ENCODE measurements at places on chromosomes 4 and X.
A peak's percentile ranks its signal among the peaks of the same experiment; 100 is the strongest.

- DNase-seq = peak; percentile 81
These were observed 186.0 kb upstream of the FAM241A start for GRCh38 chr4:111959222-111959621.

GRCh38 chr4:155377276-155377675 lies 511 bp upstream of the MAP9 start:
- DNase-seq = peak; percentile 6

DNA sequence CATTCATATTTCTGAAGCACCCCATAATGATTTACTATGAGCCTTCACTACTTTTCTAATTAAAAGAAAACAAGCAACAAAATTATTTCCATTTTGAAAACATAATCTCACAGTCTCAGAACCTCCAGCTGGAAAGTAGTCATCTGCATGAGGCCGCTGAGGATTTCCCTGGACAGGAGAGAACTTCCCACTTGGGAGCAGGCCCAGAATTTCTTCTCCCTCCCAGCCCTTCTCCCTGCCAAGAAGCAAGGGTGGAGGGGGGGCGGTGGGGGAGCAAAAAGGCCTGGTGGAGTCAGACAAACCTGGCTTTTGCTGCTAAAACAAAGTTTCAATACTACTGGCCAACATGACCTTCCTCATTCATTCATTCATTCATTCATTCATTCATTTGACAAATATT lies 167.3 kb downstream of the PJA1 start:
- DNase-seq = no peak

DNA sequence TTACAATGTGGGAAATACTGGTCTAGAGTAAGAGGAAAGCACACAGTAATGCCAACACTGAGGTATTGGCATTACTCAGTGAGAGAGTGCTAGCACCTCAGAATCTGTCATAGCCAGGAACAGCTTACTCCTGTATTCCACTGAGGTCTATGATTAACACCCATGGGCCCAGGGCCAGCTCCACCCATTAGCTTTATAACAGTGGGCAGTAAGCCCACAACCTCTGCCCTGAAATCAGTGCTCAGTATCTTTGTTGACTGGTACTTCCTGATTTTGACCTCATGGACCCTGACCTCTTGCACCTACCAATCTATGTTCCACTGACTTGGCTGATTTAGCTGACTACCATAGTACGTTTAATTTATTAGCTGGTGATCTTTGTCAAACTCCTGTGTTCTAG lies 56.1 kb downstream of the LANCL3 start:
- DNase-seq = no peak

DNA sequence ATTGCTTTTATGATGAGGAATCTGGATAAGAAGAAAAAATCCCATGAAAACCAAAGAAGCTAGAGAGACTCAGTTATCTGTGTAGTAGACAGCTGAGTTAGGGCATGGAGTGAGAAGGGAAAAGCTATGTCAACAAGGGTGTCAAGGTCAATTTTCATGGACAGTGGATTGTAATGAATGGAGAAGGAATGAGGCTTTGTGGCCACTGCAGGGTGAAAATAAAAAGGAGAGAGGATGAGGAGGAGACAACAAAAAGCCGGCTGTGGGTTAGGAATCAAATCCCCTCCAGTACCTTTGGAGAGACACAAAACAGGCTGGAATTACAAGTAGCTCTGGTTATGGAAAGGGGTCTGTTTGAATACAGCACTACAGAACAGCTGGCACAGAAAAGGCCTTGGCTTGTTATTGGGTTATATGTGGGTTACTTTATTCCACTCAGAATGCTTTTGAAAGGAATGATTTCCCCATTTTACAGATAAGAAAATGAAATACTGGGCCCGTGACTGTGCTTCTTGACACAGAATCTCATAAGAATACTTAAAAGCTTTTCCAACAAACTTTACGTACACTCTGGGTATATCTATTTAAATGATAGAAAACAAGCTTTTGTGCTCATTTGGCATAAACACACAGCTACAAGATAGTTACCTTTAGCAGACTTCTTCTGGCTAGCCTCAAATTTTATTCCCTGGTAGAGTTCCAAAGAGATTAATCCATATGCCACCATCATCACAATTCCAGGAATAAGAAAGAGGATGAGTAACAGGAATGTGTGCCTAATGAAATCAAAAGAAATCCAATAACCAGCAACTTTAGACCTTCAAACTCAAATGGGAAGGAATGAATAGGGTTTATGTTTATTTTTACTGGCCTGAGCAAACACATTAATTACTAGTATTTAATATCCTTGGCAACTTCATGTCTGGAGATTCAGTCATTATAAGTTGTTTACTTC lies 7.5 kb downstream of the CCKAR start:
- DNase-seq = no peak

GRCh38 chr4:165156906-165157305 lies 44.2 kb upstream of the TMEM192 start:
- DNase-seq = no peak

DNA sequence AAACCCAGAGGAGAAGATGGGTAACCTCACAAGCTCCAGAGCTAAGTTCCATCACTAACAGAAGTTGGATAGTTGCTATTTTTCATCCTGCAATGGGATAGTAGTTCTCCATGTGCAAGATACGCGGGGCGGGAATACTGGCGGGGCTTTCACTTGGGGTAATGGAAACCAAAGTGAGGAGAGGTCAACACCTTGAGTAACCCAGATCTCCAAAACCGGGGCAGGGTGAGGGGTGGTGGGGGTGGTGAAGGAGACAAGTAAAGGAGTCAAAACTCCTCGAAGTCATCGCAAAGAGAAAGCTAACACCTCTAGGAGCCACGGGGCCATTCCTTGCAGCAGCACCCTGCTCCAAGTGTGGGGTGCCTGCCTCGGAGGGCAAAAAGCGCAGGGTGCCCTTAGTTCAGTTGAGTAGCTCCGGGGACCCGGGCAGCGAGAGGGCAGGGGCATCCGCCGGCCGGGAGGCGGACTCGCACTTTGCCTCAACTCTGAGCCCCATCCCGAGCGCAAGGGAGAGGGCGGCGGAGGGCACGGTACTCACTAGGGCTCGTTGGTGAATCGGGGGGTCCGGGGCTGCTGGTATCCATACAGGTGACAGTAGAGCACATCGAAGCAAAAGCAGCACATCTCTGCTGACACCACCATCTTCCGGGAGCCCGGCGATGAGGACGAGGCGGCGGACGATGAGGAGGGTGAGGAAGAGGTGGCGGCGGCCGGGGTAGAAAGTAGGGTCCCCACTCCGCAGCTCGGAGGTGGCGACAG lies 645 bp downstream of the AMMECR1 start:
- no peak for DNase-seq

- DNase-seq = peak; percentile 17
These were observed 12.9 kb downstream of the TMEM184C start for GRCh38 chr4:147629783-147630730.

DNA sequence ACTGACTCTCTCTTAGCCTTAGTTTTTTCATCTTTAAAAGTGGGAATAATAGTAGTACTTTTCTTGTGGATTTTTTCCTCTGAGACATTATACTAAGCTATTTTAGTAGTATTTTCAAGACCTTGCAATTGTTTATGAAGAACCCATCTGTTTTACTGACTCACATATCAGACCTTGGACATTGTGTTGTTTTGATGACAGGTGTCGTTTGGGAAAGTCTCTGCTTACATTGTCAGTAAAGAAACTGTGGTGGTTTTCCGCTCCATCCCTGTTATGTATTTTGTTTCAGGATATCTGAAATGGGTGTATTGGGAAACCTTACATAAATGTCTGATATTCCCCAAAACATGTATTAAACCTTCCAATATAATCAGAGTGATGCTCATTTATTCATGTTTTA lies 92.2 kb downstream of the STIM2 start:
- DNase-seq = no peak

GRCh38 chr4:86569103-86569870 lies 24.8 kb upstream of the PTPN13 start:
- DNase-seq = no peak

DNA sequence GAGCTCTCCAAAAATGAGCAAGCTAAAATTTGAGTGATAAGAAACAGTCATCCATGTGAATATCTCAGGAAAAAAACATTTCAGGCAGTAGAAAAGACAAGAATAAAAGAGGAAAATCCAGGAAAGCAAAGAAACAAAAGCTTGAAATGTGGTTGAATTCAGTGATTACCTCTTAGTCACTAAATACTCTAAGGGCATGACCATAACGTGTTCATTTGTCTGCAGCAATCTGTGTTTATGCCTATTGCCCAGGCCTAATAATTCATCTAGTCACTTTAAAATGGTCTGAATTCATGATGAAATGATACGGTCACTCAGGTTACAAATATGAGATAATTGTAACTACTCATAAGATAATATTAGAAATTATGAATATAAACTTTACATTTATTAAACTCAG lies 837.9 kb downstream of the STPG2 start:
- no peak for DNase-seq

DNA sequence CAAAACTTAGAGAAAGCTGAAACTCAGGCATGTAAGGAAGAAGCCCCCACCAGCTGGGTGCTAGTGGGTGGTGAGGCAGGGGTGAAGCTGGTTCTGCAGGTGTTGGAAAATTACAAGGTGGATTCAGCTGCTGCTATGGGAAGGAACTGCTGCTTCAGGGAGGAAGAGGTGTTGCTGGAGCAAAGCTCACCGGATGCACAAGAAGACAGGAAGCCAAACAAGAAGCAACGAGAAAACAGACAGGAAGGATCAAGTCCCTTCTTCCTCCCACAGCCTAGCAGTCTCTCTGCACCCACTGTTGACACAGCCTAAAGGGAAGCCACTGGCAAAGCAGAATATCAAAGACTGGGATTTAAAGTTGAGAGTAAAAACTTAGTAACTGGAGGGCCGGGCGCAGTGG lies 100.2 kb upstream of the JADE1 start:
- no peak for DNase-seq

DNA sequence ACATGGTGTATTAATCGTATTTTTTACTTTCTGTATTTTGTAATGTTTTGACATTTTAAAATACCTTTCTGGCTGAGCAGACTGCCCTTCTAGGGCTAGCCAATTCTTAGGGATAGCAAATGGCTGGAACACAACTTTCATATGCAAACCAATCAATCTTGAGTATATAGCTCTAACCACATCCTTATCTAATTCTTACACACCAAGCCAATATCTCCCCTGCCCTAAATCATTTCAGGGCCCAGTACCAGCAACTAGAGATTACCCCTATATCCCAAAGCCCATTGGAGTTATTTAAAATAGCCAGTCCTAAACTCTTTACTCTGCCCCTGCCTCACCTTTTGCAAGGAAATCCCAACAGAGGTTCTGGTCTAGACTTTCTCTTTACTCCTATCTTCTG lies 58.3 kb downstream of the INTS12 start:
- no peak for DNase-seq

DNA sequence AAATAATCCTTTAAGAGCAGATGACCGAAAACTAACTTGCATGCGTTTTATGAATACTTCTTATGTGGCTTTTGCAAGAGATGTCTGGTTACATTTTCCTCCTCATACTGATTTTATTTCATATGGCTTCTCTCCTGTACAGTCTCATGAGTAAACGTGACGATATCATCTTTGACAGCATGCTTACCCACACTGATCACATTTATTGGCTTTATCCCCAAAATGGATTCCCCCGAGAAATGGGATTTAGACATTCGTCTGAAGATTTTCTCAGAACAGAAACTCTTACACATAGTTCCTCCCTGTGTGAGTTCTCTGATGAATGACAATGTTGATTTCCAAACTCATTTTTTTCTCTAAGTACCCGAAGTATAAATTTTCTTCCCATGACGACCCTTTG lies 939.7 kb upstream of the LCORL start:
- DNase-seq = no peak

GRCh38 chr4:7278981-7279380 lies 86.6 kb downstream of the SORCS2 start:
- no peak for DNase-seq

DNA sequence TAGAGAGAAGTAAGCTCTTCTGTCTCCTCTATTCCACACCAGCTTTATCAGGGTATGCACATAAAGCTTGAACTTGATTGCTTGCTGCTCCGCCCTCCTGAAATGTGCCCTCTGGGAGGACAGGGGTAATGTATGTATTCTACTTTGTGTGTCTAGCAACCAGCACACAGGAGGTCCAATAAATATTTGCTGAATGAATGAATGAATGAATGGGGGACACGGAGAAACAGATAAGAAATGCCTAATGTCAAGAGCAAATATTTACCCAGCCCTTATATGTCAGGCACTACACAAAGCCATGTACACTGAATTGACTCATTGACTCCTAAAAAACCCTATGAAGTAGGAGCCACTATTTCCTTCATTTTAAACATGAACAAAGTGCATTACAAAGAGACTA lies 2.3 kb upstream of the MSL3 start:
- DNase-seq = no peak

GRCh38 chr4:83083925-83084475 lies 30.5 kb downstream of the PLAC8 start:
- DNase-seq = no peak

DNA sequence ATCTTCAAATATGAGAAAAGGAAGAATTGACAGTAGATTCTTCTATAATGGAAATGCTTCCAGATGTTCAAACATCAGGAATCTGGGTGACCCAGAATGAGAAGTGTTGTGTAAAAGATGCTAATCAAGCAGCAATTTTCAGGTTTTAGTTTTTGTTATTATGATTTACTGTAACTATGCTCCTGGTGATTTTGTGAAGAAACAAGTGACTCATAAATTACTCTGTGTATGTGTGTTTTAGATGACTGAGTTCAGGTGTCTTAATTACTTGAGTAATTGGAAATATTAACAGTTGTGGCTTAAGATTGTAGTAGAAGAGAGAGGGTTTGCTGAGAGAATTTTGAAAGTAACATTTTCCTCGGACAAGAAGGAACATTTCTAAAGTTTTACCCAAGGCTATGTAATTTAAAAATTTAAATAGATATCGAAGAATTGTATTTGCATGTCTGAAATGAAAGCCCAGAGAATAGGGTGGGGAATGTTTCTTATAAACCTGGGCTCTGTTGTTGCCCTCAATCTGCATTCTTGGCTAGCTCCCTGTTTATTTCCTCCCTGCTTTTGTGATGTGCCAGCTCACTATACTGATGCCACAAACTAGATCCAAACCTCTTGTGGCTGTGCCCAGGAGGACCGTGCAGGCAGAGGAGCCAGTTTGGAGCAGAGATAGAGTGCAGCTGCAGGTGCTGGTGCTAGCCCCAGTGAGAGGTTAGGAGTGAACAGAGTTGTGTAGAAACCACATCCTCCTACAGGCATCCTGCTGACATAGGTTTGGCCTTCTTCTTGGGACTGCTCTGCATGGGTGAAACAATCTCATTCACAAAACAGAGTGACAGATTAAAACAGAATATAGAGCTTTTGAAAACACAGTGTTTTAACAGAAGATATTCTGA lies 25.4 kb upstream of the TNIP3 start:
- DNase-seq = no peak

GRCh38 chr4:143558823-143559756 lies 45.6 kb downstream of the SMARCA5 start:
- peak; percentile 25 for DNase-seq

- peak; percentile 92 for DNase-seq
These were observed 23.1 kb upstream of the CAMK2D start for GRCh38 chr4:113784497-113785250.

DNA sequence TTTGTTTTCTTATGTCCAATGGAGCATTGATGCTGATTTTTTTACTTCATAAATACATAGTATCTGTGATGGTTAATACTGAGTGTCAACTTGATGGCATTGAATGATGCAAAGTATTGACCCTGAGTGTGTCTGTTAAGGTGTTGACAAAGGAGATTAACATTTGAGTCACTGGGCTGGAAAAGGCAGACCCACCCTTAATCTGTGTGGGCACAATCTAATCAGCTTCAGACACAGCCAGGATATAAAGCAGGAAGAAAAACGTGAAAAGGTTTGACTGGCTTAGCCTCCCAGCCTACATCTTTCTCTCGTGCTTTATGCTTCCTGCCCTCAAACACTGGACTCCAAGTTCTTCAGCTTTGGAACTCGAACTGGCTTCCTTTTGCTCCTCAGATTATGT lies 230.6 kb upstream of the SPRY1 start:
- DNase-seq = no peak

- DNase-seq = no peak
These were observed 300.2 kb upstream of the VCX start for GRCh38 chrX:7542587-7543380.
